Right lung (tissue), 10 donors: ENCODE measurements at places on chromosomes 2 and 18.

GRCh38 chr2:108351889-108352288, 25.9 kb upstream of the SULT1C4 start:
- DNase-seq, result no peak

GRCh38 chr2:108825254-108825653, 38.7 kb downstream of the CCDC138 start:
- no peak for DNase-seq

DNA sequence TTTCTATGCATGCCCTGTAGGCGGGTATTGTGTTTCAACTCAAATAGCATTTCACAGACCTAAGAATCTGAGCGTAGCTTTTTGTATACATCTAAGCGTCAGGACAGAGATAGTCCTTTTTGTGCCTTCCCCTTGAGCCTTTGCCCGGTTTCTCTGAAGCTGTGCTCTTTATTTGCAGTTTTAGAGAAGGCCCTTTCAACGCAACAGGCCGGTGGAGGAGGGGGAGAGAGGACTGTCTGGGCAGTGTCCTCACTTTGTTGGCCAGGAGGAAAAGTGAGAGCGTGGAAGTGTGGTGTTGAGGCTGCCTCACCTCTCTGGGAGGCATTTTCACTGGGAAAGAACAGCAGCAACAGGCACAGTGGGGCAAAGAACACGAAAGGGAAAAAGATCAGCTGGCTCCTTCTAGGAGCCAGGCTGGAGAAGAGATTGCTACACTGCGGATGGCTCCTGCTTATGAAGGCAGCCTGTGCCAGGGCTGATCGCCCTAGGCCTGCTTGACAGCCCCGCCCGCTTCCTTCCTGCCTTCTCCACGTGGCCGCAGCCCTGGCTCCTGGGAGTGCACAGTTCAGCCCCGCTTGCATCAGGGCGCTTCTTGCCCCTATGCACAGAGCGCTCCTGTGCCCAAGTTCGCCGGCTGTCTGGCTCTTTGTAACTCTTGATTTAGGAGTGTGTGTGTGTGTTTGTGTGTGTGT, 195.6 kb upstream of the POU3F3 start:
- DNase-seq, result no peak

- no peak for DNase-seq
Measured at GRCh38 chr18:65215865-65216466, 534.8 kb upstream of the CDH7 start.

GRCh38 chr2:27856386-27856785, 33.8 kb downstream of the RBKS start:
- no peak for DNase-seq

DNA sequence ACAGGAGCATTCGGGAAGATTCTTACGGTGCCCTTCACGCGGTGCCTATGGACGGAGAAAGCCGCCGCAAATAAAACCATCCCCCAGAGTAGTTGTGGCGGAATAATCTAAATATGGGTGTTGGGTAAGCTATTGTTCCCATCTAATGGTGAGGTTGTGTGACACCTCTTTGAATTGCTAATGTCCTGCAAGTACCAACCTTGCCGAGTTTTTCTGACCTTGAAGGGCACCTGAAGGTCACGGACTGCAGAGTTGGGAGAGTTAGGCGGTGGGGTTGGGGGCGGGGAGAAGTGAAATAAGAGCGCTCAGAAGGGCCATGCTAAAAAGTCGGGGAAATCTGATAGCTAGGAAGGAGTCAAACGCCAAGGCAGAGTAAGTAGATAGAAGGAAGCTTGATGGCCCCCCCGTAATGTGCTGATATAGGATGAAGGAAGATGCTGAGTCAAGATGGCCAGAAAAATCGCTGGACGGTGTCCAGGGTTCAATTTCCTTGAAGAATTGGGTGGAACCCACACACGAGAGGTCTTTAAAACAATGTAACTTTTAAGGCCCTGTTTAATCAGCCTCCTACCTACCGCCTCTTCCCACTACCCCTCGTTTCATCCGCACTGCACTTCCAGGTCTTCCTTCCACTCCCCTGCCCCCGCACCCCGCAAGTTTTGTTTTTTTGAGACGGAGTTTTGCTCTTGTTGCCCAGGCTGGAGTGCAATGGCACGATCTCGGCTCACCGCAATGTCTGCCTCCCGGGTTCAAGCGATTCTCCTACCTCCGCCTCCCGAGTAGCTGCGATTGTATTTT, 600 bp downstream of the KATNAL2 start:
- DNase-seq, result peak; percentile 40

DNA sequence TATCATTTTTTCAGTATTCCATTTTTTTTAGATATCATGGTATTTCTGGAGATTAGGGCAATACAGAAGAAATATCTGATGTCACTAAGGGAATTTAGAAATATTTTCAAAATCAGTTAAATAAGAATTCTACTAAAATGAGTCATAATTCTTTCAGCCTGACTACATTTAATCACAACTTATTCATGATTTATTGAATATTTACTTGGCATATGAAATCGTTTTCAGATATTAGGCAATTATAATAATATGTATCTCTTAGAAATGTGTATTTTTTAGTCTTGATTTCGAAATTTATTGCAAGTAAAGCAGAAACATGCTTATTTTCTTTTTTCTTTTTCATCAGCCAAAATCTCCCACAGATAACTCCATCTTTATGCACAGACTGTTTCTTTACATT, 142.2 kb downstream of the CCDC102B start:
- DNase-seq, result no peak

- DNase-seq, result no peak
Measured at GRCh38 chr2:207045531-207045930, 106.2 kb downstream of the CPO start.

DNA sequence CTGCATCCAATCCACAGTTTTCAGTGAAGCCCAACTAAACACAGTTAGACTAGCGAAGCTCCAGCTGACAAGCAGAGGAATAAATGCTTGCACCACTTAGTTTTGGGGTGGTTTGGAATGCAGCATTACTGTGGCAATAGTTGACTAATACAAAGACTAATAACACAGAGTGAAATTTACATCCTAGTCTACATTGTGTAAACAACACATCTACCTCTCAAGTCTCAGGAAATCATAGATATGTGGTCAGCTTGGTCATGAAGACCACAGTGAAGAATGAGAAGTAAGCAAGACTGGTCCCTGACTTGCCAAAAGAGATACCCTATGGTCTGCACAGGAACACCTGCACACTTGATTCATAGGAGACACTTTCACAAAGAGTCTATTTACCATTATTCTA, 155.1 kb upstream of the TANK start:
- no peak for DNase-seq

- no peak for DNase-seq
Measured at GRCh38 chr2:120780402-120780801, 44.7 kb downstream of the GLI2 start.

- no peak for DNase-seq
Measured at GRCh38 chr18:52136532-52136931, 203.5 kb upstream of the DCC start.

GRCh38 chr2:17912266-17912691, 33.8 kb downstream of the KCNS3 start:
- DNase-seq, result no peak

GRCh38 chr2:214127571-214127970, 283.3 kb upstream of the VWC2L start:
- DNase-seq, result no peak
